ENCODE measurements at places on chromosomes 11 and 22.

GRCh38 chr11:128297091-128297651 is 290.2 kb downstream of the ETS1 start:
- DNase-seq = no peak

DNA sequence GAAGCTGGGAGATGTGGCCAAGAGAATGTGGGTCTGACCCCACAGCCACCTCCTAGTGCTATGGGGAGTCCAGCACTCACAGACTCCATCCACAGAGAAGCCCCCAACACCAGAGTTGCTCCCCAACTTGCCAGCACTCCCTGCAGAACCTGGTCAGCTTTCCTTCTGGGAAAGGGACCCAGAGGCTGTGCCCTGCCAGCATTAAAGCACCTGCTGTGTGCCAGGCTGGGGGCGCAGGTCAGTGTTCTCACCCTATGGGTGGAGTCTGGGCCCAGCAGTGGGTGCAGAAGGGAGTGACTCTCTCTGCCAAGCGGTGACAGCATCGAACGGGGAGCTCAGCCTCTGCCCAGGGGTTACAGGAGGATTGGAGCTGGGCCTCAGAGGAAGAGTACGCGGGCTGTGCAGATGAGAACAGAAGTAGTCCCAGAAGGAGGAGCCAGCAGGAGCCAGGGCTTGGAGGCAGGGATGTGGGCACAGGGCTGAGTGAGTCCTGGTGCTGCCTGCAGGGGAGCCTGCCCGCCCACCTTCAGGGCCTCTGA is 114.4 kb downstream of the MPPED1 start:
- DNase-seq = no peak

DNA sequence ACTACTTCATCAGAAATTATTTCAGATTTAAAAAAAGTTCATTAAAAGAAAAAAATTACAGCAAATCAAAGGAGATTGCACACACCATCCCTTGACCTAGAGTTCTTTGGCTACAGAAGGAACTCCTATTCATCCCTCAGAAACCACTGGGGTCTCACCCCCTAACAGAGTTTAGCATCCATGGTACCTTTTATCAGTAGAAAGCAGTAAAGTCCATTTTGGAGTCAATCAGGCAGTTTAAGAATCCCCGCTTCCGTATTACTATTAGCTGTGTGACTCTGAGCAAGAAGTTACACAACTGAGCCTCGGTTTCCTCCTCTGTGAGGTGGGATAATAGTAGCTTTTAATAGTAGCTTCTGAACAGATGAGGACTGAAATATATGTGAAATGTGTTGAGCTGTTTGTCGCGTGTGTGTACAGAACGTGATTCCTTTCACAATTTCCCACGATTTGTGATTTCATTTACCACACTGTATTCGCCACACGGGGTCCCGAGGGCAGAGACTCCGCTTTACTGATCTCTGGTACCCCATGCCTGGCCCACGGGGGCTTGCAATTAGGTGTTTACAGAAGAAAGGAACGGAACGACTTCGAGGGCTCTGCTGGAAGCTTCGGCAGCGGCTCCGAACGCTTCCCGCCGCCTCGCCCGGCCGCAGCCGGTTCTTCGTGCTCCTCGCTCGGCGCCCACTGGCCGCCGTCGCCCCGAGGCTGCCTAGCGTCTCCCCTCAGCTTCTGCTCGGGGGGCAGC is 72.5 kb upstream of the ZBED5 start:
- DNase-seq = no peak

- DNase-seq = peak; percentile 2
Measured at GRCh38 chr11:113874581-113875233, 665 bp downstream of the USP28 start.

DNA sequence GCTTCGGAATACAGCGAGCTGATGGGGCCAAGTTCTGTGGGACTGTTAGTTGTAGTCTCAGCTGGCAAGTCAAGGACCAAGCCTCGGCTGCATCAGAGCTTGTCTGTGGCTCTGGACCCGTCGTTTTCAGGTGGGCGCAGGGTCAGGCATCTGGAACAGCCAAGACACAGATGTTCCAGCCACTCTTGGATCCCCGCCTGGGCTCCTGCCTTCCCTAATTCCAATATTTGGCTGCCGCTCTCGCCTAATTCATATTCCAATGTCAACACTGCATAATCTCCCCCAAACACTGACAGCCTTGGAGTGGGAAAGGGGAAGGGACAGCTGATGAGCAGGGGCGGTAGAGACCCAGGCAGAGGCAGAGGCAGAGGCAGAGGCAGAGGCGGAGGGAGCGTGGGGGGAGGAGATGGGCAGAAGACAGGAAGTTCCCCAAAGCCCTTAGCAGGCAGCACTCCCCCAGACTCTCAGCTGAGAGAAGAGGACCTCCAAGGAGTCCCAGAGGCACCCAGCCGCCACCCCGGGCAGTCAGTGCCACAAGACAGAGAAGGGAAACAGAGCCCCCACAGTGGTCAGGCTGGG is 49.6 kb upstream of the SLC35C1 start:
- DNase-seq = no peak

DNA sequence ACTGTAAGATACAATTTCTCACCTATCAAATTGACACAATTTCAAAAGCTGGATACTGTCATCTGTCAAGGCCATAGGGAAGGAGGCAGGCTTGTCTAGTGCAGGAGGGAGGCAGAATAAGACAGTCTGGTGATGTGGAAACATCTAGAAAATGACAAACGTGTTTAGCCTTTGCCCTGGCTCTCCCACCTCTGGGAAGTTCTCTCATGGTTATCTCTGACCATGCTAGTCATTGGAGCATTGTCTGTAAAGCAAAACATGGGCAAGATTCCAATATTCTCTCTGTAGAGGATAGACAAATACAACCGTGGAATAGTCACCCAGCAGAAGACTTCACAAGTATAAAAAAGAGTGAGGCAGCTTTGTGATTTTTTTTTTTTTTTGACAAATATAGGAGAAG is 9.1 kb upstream of the SERHL2 start:
- DNase-seq = no peak

GRCh38 chr22:27881421-27881820 is 37.6 kb downstream of the PITPNB start:
- DNase-seq = no peak

GRCh38 chr11:34464591-34465051 is 25.9 kb downstream of the CAT start:
- no peak for DNase-seq

DNA sequence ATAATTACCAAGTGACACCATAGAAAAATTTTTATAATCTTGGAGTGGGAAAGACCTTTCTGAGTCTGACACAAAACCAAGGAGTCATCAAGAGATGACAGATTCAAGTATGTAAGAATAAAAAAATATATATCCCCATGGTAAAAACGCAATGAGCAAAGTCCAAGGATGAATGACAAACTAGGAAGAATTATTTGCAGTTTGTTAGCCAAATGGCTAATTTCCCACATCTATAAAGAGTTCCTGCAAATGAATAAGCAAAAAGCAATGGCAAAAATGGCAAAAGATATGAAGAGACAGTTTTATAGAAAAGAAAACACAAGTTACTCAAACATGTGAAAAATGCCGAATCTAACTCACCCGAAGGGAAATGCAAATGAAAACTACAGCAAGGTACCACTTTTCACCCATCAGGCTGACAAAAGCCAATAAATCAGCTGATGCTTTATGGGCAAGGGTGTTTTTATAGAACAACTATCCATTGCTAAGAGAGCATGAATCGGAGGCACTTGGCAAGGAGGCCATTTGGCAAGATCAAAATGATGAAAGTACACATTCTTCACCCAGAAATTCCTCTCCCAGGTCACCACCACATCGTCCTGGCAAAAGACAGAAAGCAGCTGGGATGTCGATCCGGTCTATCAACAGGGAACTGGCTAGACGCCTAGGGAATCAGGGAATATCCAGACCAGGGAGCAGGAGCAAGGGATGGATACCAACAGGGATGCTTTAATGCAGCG is 21.1 kb upstream of the KLHL35 start:
- DNase-seq = no peak
